NCI-H2081 (cell line): ENCODE measurements at places on chromosomes 16 and 17.

DNA sequence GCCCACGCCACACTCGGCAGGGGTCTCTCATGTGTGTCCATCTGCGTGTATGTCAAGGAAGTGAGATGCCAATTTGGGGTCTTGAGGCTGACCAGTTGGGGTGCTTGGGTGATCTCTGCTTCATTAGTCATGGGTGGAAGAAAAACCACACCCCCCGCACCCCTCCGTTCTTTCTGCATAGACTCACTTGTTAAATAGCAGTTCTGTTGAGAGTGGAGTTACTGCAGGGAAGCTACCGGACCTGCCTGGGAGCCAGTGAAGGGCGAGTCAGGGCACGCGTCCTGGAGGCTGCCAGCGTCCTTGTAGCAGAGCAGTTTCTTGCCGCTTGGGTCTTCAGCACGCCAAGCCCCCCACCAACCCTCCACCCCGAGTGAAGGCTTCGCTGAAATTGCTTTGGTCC, 8.5 kb downstream of the SNN start:
- no peak for DNase-seq

GRCh38 chr16:78179666-78180065, 80.2 kb downstream of the WWOX start:
- DNase-seq, result no peak

DNA sequence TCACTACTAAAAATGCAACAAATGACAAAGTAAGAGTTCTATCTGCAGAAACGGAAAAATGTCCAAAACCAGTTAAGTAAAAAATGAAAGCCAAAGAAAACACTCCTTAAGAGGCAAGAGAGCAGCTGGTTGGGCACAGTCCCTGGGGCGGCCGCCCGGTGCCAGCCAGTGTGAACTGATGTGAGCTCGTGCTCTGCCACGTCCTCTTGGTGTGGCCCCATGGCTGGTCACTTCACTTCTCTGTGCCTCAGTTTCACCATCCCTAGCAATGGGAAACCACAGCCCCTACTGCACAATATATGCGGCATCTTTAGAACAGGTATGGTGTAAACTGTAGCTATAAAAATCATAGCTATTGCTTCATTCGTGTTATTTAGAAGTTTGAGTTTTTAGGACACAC, 21.2 kb downstream of the USP36 start:
- DNase-seq, result no peak

- DNase-seq, result no peak
Measured at GRCh38 chr17:20989481-20989880, 53.3 kb downstream of the USP22 start.

DNA sequence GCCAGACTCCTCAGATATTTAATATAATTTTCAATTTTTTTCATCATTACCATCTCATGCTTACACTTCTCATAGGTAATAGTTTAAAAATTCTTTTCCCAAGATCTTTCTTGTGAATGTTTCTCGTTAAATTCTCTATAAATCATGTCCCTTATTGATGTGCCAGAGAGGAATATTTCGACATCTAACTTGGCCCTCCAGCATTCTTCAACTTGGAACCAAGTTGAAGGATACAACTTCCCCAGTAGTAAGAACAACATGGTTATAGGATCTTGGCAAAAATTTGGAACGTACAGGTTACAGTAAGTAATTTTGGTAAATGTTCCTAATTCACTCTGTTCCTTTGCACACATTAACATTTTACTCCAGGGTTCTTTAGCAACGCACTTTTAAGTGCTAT, 731.8 kb downstream of the CDH11 start:
- DNase-seq, result no peak

GRCh38 chr16:70529051-70529777, 5.6 kb downstream of the SF3B3 start:
- peak; percentile 0 for DNase-seq

DNA sequence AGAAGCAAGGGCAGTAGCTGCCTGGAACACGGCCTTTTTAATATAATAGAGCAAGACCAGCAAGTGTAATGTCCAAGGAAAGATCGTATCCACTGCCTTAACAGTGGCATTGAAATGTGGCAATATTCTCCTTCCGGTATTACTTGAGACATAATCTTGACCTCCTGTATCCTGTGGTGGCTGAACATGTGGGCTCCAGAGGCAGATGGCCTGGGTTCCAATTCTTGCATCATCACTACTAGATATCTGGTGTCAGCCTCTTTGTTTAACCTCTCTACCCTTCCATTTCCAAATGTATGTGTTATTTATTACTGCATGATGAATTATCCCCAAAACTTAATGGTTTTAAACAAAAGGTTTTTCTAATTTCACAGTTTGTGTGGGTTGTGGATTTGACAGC, 3.5 kb upstream of the CDYL2 start:
- no peak for DNase-seq

GRCh38 chr17:53270936-53271335, 551.8 kb upstream of the KIF2B start:
- no peak for DNase-seq

- DNase-seq, result no peak
Measured at GRCh38 chr16:82636958-82637357, 10.2 kb downstream of the CDH13 start.

GRCh38 chr17:69712801-69713311, 298.4 kb downstream of the MAP2K6 start:
- DNase-seq, result no peak

GRCh38 chr16:67530013-67530939, 1.6 kb downstream of the RIPOR1 start:
- peak; percentile 31 for DNase-seq

GRCh38 chr16:67336648-67337047, 10.0 kb downstream of the LRRC36 start:
- no peak for DNase-seq
